ENCODE measurements at places on chromosomes 3 and 15. TPM values are rescaled to one million over a fixed set of nuclear protein-coding genes. Genes with fewer than 3 reads are reported as not detected.

Gene C3orf22
- not detected for total RNA-seq

Gene ADPRH
- 11.9 TPM for total RNA-seq

Gene SPINK8
- not detected for total RNA-seq

Gene STRIT1
- not detected for total RNA-seq

Gene MUC4
- total RNA-seq = not detected

Gene NRROS
- total RNA-seq = 13.4 TPM

Gene PDCD7
- 25.0 TPM for total RNA-seq

Gene GOLGA8R
- total RNA-seq = 1.0 TPM

Gene ISY1
- 57.6 TPM for total RNA-seq

- DNase-seq = peak; percentile 99
These were observed 127.0 kb downstream of the KLHL25 start for GRCh38 chr15:85667491-85668424.

- no peak for DNase-seq
These were observed 41.1 kb upstream of the CHRNB4 start for GRCh38 chr15:78682004-78682651.

- DNase-seq = no peak
These were observed 325.7 kb downstream of the CNTN3 start for GRCh38 chr3:74288761-74289160.

DNA sequence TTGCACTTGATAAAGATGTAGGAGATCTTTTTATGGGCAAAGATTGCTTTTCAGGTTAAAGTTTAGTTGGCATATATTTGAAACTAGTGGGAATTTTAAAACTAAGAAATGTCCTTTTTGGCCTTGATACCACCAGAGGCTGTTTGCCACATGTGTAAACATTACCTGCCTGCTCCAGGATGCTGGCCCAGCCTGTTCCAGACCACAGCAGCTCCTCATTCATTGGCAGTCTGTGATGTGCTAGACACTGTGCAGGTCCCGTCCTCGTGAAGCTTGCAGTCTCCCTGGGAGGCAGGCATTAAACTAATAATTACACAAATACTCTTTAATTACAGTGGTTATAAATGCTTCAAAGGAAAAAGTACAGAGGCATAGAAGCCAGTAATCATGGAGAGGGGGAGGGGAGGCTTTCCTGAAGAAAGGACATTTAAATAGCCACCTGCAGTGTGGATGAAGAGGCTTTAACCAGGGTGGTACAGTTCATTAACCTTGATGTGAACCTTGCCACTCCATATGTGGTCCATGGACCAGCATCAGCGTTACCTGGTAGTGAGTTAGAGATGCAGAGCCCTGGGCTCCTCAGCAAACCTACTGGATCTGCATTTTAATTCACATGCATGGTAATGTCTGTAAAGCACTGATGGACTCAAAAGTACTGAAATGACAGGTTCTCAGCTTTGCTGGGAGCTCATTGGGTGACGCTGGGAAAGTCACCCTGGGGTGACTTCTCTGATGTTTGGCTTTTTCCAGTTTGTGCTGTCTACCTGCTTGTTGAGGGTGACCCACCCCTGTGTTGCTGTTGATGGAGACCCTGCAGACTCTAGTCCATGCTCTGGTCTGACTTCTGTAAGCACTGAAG is 5.3 kb downstream of the ZNF710 start:
- DNase-seq = no peak

GRCh38 chr3:141373232-141373631 is 4.9 kb downstream of the ZBTB38 start:
- no peak for DNase-seq

DNA sequence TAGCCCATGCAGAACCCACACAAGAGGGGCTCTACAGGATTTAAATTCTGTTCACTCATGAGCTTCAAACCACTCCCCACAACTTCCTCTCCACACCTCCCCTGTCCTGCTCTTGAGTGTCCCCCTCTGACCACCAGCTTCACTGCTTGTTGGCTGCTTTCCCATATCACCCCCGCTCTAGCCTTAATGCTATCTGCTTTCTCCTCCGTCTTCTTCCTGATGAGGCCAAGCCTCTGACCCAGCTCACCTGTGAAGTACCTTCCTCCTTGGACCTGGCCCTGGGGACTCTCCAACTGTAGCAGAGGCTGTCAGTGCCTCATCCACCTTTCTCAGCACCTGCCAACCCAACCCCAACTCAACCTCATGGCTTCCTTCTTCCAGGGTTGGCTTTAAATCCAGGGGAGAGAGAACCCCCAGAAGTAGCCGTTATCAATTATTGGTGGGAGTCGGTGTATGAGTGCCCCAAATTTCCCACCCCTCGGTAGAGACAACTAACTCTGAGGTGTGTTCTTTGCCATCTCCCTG is 174.8 kb downstream of the MINAR1 start:
- DNase-seq = no peak

DNA sequence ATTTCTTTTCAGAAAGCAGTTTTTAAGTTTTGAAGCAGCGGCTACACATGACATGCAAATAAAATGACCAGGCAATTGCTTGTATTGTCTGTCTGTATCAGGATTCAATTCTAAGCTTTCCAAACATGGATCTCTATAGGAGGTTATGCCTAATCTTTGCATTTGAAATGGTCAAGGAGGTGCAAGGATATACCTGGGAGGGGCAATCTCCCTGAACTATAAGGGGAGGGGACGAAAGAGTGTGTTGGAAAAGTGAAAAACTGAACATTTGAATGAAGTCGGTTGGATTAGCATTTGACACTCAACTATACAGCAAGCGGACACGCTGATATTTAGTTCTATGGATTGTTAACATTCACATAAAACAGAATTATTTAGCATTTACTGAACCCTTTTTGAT is 11.7 kb downstream of the ROBO2 start:
- no peak for DNase-seq

- DNase-seq = no peak
These were observed 1069.4 kb downstream of the ROBO1 start for GRCh38 chr3:78698431-78698830.

DNA sequence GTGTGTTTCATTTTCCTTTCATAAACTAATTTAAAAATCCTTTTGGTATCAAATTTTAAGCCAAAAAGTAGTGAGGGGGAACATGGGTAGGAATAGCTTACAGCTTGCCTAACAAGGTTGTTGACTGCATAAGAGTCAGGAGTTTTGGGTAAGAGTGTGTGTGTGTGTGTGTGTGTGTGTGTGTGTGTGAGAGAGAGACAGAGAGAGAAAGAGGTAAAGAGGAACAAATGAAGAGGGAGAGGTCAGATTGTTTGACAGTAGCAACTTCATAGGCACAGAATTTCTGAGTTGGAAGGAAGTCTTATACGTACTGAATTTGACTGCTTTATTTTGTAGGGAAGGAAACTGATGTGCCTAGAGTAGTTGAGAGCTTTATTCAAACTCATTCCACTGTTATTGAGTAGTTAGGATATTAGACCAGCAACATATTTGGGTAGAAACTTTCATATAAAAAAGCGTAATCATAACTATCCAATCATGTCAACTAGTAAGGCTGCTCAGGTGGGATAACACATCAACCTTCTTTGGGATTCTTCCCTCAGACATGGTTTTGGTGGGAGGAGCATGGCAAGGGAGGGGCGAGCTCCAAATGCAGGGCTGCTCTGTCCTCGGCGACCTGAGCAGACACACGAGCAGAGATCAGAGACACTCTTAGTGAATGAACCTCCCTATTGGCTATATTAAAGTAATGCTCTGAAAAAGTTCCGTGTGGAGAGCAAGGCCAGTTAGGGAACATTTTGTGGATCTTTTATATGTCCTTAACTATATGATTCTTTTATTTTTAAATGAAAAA is 86.4 kb downstream of the LPP start:
- DNase-seq = no peak

DNA sequence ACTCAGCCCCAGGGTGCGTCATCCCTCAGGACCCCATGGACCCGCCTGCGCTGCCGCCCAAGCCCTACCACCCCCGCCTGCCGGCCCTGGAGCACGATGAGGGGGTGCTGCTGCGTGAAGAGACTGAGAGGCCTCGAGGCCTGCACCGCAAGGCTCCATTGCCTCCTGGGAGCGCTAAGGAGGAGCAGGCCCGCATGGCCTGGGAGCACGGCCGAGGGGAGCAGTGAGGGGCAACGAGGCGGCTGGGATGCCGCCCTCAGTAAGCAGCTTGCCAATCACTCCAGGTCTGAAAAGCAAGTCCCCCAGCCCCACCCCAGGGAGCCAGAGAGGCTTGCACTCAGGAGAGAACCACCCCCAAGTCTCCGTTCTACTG is 3.8 kb upstream of the MANF start:
- DNase-seq = no peak

DNA sequence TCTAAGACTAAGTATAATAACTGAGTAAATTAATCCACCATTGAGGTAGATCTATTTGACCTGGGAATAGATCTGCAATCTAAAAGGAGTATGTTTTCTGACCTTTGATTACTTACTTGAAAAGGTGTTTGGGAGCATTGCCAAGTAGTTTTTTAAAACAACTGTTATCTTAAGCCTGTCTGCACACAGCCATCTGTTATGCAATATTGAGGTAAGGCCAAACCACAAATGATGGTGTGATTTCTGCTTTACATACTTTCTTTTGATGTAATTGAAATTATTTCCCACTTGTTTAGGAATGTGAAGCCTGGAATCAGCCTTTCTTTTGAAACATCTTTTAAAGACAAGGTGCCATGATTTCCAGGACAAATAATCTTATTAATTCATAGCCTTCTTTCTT is 274.0 kb downstream of the BBX start:
- DNase-seq = peak; percentile 10

- DNase-seq = peak; percentile 82
These were observed at the start of gene SHC4 for GRCh38 chr15:48963524-48964113. Gene SHC4 (minus strand): TSS chr15:48963919. CDS start chr15:48963015, 904 bp downstream.

DNA sequence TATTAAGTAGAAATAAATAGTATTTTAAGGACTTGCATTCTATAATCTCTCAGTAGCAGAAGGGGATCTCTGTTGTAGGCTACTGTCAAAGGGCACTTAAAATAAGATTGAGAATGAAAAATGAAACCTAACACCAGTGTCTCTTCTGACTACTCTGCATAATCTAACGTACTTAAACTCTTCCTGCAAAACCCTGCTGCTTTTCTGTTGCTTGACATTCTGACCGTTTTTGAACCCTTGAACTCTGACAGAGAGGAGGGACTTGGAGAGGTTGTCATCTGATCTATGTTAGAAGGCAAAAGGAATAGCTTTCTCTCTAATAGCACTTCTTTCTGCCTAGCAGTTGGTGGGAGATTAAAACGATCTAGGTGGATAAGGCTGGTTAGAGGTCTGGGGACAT is 204.6 kb downstream of the ZIC1 start:
- DNase-seq = no peak

DNA sequence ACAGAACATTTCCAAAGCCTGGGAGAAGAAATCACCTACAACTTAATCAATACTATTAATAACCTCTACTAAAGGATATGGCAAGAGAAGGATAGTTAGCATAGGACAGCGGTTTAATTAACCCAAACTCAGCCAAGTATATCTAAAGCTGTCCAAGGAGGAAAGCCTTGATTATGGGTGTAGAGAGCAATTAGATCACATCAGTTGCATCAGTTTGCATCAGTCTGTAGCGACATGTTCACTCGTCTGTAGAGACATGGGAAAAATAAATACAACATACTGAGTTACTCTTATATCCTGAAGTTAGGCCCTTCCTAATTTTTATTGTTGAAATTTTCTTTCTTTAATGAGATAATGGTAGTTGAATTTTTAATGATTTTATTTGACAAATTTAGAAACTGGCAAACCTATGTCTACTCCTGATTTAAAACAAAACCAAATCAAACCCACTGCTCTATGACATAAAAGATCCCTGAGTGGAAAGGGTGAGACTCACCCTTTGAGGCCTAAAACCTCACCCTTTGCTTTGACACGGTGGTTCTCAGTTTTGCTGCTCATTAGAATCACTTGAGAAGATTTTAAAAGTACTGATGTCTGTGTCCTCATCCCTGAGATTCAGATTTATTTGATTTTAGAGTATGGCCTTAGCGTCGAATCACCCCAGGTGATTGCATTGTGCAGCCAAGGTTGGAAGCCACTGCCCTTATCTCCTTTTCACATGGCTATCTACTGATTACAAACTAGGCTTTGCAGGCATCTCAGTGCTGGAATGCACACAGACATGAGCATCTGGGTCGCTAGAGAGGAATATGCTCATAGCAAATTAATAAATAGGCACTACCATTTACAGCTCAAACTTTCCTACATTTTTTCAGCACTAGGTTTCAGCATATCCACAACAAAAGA is 2.8 kb upstream of the CLRN1 start:
- no peak for DNase-seq

- no peak for DNase-seq
These were observed 8.4 kb upstream of the LEKR1 start for GRCh38 chr3:156817646-156818272.

DNA sequence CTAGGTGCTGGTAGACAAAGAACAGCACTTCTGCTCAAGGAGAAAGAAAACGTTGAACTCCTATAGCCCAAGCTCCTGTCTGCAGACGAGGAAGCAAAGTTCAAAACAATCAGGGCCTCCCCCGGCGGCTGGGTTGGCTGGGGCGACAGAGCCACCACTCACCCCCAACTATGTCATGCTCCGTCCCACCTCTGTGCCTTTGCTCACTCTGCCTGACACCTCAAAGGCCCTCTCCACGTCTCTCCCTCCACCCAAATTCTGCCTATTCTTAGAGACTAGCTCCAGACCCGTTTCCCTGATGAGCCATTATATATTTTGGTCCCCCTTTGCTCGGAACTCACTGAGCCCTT is 304.3 kb downstream of the TLE3 start:
- no peak for DNase-seq

GRCh38 chr3:197791113-197791891 is at the start of gene LRCH3:
Gene LRCH3 (plus strand): TSS chr3:197791254. CDS start chr3:197791279, 25 bp downstream.
- DNase-seq = peak; percentile 87

DNA sequence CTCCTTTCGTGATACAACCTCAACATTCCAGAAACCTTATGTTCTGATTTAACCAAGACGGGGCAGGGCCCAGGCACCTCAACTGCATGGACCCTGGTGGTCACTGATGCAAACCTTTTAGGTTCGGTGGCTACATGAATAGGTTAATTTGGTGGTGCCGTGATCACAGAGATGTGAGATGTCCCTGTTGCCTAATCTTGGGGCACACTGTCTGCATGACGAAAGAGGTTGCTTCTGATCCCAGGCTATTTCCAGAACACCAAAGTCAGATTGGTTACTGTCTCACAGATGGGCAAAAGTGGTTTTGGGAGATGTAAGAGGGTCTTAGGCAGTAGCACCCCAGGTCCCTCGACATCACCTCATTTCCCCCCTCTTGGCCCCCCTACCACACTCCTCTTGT is 4.0 kb upstream of the CCR1 start:
- no peak for DNase-seq

GRCh38 chr3:58025406-58025805 is 17.2 kb downstream of the FLNB start:
- no peak for DNase-seq

- DNase-seq = no peak
These were observed 27.6 kb upstream of the ATP8B4 start for GRCh38 chr15:50146632-50147031.

DNA sequence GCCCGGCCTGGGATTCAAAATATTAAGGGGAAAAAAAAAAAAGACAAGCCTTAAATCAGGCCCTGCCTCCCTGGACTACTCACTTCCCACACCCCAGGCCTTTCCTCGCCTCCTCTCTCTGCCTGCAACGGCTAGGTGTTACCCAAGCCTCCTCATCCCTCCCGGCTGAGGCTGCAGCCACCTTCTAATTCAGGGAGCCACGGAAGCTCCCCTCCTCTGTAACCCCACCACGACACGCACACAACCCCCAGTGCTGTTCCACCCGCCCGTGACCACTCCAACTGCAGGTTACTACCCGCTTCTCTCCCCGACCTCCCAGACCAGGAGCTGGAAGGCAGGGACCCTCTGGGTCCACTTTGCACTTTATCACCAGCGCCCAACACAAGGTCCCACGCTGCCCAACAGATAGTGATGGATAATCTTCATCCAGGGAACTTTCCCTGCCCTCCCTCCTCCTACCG is 936 bp downstream of the KIF7 start:
- no peak for DNase-seq
